ENCODE measurements at places on chromosomes 7 and 10.

- DNase-seq: no peak
These were observed 80.0 kb upstream of the DDC start for GRCh38 chr7:50645186-50645585.

GRCh38 chr7:157702311-157703023 lies 365.7 kb downstream of the DNAJB6 start:
- DNase-seq: no peak

GRCh38 chr7:81264116-81264515 lies 345.3 kb upstream of the SEMA3C start:
- DNase-seq: no peak

- no peak for DNase-seq
These were observed 651.0 kb upstream of the STEAP1 start for GRCh38 chr7:89503281-89503680.

- no peak for DNase-seq
These were observed 20.7 kb upstream of the KMT2E start for GRCh38 chr7:104993217-104993862.

DNA sequence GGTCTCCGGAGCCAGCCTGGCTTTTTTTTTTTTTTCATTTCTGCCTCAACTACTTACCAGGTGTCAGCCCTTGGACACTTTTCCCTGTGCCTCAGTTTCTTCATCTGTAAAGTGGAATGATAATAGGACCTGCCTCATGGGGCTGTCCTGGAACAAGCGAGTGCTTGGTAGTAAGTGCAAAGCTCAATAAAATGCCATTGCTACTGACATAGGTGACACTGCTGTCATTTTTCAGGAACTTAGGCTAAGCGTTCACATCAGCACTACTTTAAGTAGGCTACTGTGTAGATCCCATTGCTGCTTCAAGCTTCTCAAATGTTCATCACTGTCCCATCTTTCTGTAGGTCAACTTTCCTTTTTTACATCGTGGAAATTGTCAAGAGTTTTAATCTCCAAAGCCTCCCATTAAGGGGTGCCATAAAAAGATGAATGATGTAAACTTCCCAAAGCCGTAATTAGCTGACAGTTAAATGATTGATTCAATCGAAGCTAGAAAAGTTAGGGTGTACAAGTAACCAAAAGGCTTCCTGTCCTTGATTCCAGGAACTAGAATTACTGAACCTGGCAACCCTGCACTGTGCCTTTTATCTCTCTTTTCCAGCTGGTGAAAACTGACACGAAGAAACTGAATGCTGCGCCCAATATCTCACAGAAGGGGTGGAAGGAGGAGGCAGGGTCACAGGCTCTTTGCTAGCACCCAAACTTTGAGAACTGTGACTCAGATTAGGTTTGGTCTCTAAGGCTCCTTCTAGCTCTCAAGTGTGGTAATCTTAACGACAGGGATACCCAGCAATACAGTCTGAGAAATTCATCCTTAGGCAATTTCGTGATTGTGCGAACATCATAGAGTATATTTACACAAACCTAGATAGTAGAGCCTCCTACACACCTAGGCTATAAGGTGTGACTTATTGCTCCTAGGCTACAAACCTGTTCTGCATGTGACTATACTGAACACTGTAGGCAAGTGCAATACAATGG lies 861 bp upstream of the USP6NL start:
- DNase-seq: no peak

DNA sequence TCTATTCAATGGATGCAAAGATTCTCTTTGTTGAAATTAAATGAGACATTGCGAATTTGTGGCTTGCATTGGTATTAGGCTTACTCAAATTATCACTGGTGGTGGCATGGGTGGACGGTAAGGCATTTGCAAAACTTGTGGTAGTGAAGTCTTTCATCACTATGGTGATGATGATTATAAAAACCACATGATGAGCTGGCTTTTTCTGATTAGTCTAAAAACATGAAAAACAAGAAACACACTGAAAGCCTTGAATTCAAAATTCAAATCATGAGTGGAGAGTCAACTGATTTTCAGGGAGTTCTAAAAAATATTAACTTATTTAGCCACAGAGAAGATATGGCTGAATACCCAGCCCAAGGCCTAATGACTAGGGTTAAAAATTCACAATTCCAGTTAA lies 99.8 kb upstream of the HGF start:
- no peak for DNase-seq
